ENCODE measurements at places on chromosomes 5 and 9. TPM values are rescaled to one million over a fixed set of nuclear protein-coding genes. Genes with fewer than 3 reads are reported as not detected.

The FOXD4 gene
- total RNA-seq, result 0.35 TPM

DNA sequence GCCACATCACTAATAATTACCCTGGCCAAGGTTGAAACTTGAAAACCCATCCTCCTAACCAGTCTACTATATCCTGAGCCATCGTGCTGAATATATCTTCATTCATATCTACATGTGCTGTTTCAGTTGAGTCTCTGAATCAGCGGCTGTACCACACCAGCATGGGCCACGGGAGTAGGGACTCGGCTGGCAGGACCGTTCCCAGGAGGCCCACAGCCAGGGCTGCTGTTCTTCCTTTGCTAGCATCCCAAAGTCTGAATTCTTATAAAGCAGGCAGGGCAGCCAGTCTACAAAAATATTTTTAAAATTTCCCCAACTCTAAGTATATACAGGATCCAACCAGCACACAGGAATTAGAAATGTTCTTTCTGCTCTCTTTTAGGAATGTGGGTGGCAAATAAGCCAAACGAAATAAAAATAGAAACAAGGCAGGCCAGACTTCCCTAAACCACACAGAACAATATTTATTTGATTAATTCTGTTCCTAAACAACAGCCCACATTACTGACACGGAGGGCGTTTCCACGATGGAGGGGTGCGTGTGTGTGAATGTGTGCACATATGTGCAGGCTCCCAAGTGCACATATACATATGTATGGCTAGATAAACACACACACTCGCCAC is 42.8 kb upstream of the EQTN start:
- H3K4me3 ChIP-seq, result no peak overlapping the region
- no peaks in the 10 kb centered on the region for H3K4me1 ChIP-seq
- no peaks in the 10 kb centered on the region for H3K36me3 ChIP-seq
- DNase-seq, result no peak

GRCh38 chr5:40436535-40437237 is 243.0 kb upstream of the PTGER4 start:
- H3K27me3 ChIP-seq, result no peaks in the 10 kb centered on the region
- H3K4me1 ChIP-seq, result peaks cover 40% of the 10 kb centered on the region
- no peaks in the 10 kb centered on the region for H3K36me3 ChIP-seq
- peak overlapping the region; percentile 67 for H3K27ac ChIP-seq
- peak; percentile 74 for DNase-seq

DNA sequence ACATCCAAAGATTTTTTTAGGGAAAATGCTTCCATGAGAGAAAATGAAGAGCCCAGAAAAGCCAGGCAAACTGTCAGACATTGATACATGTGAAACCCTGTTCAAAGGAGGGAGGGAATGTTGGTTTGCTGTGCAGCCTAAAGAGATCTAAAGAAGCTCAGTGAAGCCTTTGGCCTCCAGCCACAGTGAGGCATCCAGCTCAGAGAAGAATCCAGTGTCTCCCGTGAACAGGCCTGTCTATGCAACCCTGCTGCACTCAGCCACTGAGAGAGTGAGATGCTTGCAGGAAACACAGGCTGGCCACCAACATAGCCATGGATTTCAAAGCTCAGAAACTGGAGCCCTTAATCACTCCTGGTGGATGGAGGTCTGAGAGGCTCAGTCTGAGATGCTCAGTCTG is 171.4 kb upstream of the PLCXD3 start:
- no peaks in the 10 kb centered on the region for H3K36me3 ChIP-seq
- H3K4me1 ChIP-seq, result no peaks in the 10 kb centered on the region
- no peak overlapping the region for H3K27ac ChIP-seq
- no peak for DNase-seq
- no peak overlapping the region for H3K4me3 ChIP-seq
- H3K27me3 ChIP-seq, result no peaks in the 10 kb centered on the region

- no peak for DNase-seq
- H3K27ac ChIP-seq, result peak overlapping the region; percentile 50
- H3K36me3 ChIP-seq, result no peaks in the 10 kb centered on the region
- H3K4me1 ChIP-seq, result peaks cover 69% of the 10 kb centered on the region
Measured at GRCh38 chr5:40676613-40677343, 2.9 kb upstream of the PTGER4 start.

- no peaks in the 10 kb centered on the region for H3K36me3 ChIP-seq
- no peak for DNase-seq
- H3K4me3 ChIP-seq, result no peak overlapping the region
- H3K4me1 ChIP-seq, result no peaks in the 10 kb centered on the region
Measured at GRCh38 chr9:73182928-73183327, 31.3 kb downstream of the ANXA1 start.

The IL7R gene
- 2,390 TPM for total RNA-seq

The KCNV2 gene
- total RNA-seq, result not detected

DNA sequence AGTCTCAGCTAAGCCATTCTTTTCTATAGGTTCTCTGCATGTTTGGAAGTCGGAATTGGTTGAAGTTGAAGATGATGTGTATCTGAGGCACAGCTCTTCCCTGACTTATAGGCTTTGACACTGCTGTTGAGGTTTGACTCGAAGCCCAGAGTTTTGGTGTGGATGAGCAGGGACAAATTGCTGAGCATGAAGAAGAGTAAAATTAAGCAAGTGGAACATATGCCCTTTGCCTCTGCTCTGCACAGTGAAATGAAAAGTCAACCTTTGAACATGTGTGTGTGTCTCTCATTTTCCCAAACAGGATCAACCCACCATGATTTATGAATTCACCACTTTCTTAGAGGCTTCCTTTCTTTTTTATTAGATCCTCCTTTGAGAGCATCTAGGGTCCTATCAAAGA is 8.5 kb downstream of the HMHB1 start:
- H3K4me3 ChIP-seq, result no peak overlapping the region
- H3K27me3 ChIP-seq, result no peaks in the 10 kb centered on the region
- peaks cover 4% of the 10 kb centered on the region for H3K4me1 ChIP-seq
- H3K36me3 ChIP-seq, result no peaks in the 10 kb centered on the region
- no peak overlapping the region for H3K27ac ChIP-seq

GRCh38 chr5:178201927-178202235 is 2.5 kb upstream of the HNRNPAB start:
- DNase-seq, result no peak
- H3K27ac ChIP-seq, result no peak overlapping the region
- H3K36me3 ChIP-seq, result peaks cover 4% of the 10 kb centered on the region

The CREBRF gene
- 102 TPM for total RNA-seq

DNA sequence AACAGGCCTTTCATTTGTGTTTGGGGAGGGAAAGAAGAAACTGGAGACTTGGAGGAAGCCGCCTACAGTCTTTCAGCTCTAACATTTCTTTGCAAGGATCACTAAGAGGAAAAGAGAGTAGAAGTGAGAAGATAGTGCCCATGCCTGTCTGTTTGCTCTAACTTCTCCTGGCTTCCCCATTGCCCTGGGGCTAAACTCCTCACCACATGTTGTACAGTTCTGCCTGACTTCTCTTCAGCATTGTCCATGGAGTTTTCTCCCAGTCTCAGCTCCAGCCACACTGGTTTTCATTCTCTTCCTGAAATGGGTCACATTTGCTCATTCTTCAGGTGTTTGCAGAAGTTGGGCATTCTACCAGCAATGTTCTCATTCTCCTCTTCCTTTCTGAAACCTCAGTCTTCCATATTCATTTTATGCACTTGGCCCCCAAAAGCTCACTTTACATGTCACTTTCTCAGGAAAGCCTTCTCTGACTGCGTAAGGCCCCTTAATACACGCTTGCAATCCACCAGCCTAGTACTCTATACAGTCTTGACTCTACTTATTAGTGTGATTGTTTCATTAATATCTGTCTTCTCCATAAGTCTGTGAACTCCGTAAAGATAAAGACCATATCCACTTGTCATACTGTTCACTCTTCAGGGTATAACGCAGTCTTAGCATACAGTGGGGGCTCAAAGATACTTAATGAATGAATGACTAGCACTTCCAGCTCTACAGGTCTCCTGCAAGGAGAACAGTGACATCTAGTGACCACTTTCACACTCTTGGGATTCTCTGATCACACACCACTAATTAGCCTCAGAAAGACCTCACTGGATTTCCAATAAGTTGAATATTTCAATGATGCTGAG is 40.2 kb upstream of the TRIM32 start:
- no peak for DNase-seq
- H3K4me1 ChIP-seq, result no peaks in the 10 kb centered on the region
- H3K27ac ChIP-seq, result no peak overlapping the region
- H3K27me3 ChIP-seq, result no peaks in the 10 kb centered on the region

- no peaks in the 10 kb centered on the region for H3K27me3 ChIP-seq
- H3K27ac ChIP-seq, result no peak overlapping the region
- DNase-seq, result no peak
- H3K36me3 ChIP-seq, result no peaks in the 10 kb centered on the region
- H3K4me3 ChIP-seq, result no peak overlapping the region
Measured at GRCh38 chr9:87671478-87671877, 54.4 kb upstream of the CTSL start.

- no peaks in the 10 kb centered on the region for H3K36me3 ChIP-seq
- no peak overlapping the region for H3K27ac ChIP-seq
- DNase-seq, result no peak
- H3K4me3 ChIP-seq, result no peak overlapping the region
- no peaks in the 10 kb centered on the region for H3K27me3 ChIP-seq
Measured at GRCh38 chr5:96590796-96591195, 71.4 kb upstream of the CAST start.

The SLC6A3 gene
- not detected for total RNA-seq

DNA sequence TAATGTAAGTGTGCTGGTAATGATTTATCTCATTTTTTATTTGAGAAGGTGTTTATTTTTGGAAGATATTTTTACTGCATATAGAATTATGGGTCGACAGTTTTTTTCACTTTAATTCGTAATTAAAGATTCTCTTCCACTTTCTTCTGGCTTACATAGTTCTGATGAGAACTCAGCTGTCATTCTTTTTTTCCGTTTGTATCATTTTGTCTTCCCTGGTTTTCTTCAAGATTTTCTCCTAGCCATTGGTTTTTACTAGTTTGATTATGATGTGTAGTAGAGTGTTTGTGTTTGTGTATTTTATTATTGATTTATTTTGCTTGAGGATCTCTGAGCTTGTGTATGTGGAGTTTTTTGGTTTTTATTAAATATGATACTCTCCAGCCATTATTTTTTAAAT is 21.7 kb downstream of the SLF1 start:
- H3K4me3 ChIP-seq, result no peak overlapping the region
- H3K4me1 ChIP-seq, result no peaks in the 10 kb centered on the region
- H3K36me3 ChIP-seq, result no peaks in the 10 kb centered on the region
- DNase-seq, result no peak

The FGD3 gene
- total RNA-seq, result 272 TPM

DNA sequence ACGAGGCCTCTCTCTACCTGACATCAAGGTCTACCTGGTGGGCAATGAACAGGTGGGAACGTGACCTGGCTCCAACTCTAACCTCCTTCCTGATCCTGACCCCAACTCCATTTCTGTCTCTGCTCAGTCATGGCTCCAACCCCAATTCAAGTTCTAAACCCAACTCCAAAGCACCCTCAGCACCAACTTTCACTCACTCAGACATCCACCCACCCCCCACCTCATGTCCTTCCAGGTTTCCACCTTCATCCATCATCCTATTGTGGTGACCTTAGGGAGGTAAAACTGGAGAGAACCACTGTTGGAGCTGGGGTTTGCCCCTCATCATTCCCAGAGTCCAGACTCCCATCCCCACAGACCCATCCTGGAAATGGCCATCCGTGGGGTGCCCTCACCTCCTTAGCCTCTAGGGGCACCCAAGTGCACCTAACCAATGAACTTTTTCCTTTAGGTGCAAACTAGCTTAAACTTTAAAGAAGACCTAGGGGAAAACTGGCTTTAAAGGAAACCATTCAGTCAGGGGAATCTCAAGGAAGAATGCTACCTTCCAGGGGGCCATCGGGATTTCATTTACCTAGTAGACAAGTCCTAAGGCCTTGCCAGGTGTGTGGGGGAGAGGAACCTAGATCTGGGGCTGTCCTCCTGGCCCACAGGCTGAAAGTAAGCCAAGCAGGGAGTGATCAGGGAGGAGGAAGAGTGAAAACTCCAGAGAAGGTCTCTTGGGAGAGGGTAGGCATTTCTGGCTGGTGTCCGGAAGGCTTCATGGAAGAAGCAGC is 11.3 kb downstream of the RGS14 start:
- H3K27me3 ChIP-seq, result no peaks in the 10 kb centered on the region
- peak overlapping the region; percentile 28 for H3K27ac ChIP-seq
- no peak overlapping the region for H3K4me3 ChIP-seq
- peaks cover 85% of the 10 kb centered on the region for H3K4me1 ChIP-seq
- DNase-seq, result peak; percentile 33
- H3K36me3 ChIP-seq, result peaks cover 55% of the 10 kb centered on the region

The UGCG gene
- total RNA-seq, result 29.7 TPM

DNA sequence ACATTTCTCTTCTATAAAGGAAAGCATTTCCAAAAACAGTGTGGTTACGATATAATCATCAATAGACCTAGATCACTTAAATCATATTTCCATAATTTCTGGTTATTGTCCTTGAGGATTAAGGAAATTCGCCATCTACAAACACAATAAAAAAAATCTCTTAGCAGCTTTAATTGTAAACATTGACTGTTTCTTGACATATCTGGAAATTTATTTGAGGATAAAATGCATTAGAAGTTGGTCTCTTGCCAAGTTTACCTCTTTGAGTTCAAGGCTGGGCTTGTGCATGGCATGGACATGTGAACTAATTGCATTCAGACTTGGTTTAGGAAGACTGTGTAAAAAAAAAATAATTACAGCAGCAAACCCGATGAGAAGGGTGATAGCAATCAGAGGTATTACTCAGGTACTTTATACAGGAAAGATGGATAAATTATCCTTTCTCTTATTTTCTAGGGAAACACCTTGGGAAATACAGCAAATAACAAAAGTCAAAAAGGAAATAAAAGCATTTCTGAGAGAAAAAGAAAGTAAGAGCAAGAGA is 237.9 kb downstream of the SLF1 start:
- no peaks in the 10 kb centered on the region for H3K27me3 ChIP-seq
- H3K36me3 ChIP-seq, result no peaks in the 10 kb centered on the region
- DNase-seq, result no peak

- no peak overlapping the region for H3K27ac ChIP-seq
- no peaks in the 10 kb centered on the region for H3K27me3 ChIP-seq
- no peaks in the 10 kb centered on the region for H3K4me1 ChIP-seq
- DNase-seq, result no peak
- no peaks in the 10 kb centered on the region for H3K36me3 ChIP-seq
Measured at GRCh38 chr9:134361843-134362414, 35.7 kb downstream of the RXRA start.

GRCh38 chr9:928363-929042 is 48.0 kb upstream of the DMRT3 start:
- H3K4me1 ChIP-seq, result no peaks in the 10 kb centered on the region
- H3K36me3 ChIP-seq, result no peaks in the 10 kb centered on the region
- H3K27me3 ChIP-seq, result no peaks in the 10 kb centered on the region
- no peak overlapping the region for H3K4me3 ChIP-seq
- DNase-seq, result no peak
- H3K27ac ChIP-seq, result no peak overlapping the region
